ENCODE measurements at places on chromosomes 16 and 17.
A peak's percentile ranks its signal among the peaks of the same experiment; 100 is the strongest.

- peak; percentile 6 for DNase-seq
These were observed 16.4 kb downstream of the FAM20A start for GRCh38 chr17:68584581-68585303.

DNA sequence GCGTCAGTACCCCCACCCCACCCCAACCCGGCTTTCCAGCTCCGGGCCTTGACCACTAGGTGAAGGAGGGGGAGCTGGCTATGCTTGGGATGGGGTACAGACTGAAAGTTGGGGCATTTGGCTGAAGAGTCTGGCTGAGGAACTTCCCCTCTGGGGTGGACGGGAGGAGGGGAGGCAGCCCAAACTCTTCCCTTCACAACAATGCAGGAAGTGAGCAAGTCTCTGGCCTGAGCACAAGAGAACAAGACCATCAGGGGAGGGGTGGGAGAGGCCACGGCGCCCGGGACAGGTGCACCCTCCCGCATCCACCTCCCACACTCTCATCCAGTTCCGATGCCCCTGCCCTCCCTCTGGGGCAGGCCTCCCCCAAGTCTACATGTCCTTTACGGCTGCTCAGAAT lies 5.6 kb downstream of the USH1G start:
- DNase-seq, result no peak

- DNase-seq, result no peak
These were observed 2.4 kb upstream of the CCL3L1 start for GRCh38 chr17:36198831-36199465.

DNA sequence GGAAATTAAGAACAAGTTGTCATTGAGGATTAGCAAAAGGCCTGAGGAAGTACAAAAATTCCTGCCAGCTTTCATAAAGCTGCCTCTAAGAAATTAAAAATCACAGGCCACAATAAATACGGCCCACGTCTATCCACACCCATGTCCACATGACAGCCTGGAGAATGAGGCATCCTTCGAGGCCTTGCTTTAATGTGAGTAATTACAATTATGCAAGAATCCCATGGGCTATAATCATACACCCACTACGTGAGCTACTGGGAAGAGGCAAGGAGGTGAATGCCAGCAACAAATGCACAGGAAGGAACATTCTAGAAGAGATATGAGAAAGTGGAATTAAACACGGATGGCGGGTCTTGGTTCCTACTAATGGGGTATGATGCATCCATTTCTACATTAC lies 65.4 kb upstream of the ZFHX3 start:
- DNase-seq, result no peak

DNA sequence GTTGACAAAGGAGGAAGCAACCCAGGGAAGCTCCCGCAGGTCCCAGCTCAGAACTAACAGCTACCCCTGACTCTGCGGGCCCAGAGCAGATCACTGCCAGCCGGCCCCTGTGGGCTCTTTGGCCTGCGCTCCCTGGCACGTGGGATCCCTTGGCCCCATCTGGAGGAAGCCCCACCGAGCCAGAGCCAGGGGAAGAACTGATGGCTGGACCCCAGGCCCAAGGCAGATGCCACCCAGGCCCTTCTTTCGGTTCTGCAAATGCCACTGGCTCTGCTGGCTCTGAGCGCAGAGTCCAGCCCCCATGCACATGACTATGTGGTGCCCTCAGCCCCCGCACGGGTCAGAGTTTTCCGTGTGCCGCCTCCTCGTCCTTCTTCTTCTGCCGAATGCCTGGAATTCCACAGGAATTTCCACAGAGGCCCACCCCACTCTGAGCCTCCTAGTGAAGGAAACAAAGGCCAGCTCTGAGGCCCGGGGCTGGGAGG lies 35.8 kb upstream of the SNN start:
- peak; percentile 36 for DNase-seq

DNA sequence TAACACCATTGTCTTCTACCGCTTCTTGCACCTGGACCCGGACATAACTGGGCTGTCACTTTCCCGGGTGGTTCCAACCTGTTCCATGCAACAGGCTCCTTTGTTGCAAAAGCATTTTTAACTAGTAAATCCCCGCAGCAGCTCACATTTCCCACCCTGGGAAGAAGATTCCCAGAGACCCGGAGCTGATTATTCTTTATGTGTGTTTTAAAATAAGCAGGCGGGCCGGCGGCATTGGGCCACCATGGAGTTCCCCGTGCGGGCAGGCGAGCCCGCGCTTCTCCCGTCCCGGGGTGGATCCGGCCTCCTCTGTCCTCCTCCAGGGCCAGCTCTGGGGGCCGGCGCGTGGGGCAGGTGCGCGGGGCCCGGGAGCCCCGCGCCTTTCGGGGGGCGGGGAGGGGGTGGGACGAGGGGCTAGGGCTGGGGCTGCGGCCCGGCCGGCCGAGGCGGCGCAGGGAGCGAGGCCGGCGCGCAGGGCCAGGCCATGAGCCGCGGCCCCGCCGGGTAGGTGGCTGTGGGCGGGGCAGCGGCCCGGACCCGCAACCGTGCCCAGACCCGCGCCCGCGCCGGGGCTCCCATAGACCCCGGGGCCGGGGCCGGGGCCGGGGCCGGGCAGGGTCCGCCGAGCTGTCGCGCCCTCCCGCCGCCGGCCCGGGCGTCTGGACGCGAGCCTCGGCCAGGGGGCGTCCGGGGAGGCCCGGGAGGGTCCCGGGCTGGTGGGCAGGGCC lies 1.7 kb downstream of the CRAMP1 start:
- peak; percentile 44 for DNase-seq

- no peak for DNase-seq
These were observed 184.1 kb upstream of the SHISA6 start for GRCh38 chr17:11056926-11057325.

DNA sequence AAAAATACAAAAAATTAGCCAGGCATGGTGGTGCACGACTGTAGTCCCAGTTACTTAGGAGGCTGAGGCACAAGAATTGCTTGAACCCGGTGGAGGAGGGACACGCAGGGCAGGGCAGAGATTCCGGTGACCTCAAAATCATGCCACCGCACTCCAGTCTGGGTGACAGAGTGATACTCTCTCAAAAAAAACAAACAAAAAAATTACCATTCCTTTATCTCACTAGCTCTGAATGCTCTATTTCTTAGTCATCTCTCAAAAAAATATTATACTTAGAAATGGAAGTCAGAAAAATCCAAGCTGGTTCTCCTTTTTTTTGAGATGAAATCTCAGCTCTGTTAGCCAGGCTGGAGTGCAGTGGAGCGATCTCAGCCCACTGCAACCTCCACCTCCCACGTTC lies 40.8 kb downstream of the SPOP start:
- DNase-seq, result no peak

GRCh38 chr17:384622-385177 lies 32.1 kb upstream of the RPH3AL start:
- DNase-seq, result peak; percentile 45

DNA sequence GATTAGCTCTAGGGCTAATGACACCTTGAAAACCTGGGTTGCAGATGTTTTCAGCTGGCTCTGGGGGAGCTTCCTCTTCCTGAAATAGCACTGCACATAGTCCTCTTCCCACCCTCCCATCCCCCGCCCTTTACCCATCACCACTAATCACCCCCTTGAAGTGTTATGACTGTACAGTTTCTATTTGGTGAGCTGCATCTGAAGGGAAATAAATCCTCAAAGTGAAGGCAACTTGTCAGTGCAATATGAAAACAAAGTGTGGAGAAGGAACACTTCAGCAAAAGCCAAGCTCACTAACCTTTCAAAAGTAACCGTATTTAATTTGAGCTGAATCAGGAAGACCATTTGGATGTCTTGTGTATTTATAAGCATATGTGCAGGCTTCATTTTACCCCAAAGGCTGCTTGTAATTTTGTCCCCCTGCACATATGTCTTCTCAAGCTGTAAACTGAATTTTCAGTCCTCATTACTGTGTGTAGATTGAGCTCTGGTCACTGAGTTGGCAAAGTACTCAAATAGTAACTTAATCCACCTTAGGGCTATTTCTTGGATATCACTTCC lies 44.1 kb upstream of the CA10 start:
- DNase-seq, result no peak

DNA sequence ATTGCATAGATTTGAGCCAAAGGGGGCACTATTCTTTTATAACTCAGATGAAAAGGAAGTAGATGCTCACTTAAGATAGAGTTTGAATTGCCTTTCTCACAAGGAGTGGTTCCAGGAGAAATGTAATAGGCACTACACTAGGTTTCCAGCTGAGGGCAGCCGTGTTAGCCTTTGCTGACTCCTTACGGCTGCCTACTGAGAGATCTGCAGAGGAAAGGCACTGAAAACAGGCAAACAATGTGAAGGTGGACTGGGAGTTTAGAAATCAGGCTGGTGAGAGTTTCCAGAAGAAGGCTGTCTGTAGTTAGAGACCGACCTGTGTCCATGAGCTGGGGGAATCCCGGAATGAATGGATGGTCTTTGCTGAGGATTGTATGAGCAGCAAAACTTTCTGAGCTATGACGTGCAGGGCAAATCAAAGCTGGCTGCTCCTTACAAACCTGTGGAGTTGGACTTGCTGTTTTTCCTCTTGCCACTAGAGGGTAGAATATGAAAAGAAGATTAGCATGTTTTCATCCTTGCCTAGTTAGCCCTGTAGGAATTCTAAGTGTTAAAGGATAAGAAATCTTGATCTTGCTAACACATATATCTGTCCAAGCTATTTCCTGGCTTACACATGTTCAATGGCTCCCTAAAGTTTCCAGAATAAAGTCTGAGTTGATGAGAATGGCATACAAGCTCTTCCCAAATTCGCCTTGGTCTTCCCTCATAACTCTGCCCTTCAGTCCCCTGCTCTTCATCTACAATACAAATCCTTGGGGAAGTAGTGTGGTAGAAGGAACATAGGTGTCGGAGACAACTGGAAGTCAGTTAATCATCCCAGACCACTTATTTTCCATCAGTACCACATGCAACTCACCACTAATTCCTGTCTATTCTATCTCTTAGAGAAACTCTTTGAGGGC lies 20.1 kb upstream of the TAOK1 start:
- peak; percentile 50 for DNase-seq

- no peak for DNase-seq
These were observed 358.7 kb upstream of the CA10 start for GRCh38 chr17:52517176-52517575.

GRCh38 chr16:30896261-30896888 lies at the start of gene CTF1:
Gene CTF1 (plus strand): TSS chr16:30896614. CDS start chr16:30896644, 30 bp downstream.
- peak; percentile 76 for DNase-seq
